ENCODE measurements at places on chromosomes 2 and 18. TPM values are rescaled to one million over a fixed set of nuclear protein-coding genes. Genes with fewer than 3 reads are reported as not detected.

DNA sequence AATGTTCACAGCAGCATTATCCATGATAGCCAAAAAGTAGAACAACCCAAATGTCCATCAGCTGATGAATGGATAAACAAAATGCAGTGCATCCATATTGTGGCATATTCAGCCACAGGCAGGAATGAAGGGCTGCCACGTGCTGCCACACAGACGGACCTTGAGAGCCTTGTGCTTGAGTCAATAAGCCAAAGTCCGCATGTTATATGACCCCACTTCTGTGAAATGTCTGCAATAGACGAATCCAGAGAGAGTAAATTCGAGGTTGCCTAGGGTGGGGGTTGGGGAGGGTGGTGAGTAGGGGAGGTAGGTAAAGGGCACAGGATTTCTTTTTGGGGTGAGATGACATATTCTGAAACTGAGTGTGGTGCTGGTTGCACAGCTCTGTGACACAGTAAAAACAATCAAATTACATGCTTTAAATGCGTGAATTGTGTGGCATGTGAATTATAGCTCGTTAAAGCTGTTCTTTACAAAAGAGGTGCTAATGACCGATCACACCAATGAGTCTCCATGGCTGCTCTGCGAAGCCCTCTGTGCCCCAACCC is 38.9 kb upstream of the LDLRAD4 start:
- no peaks in the 10 kb centered on the region for H3K4me1 ChIP-seq
- H3K36me3 ChIP-seq = no peaks in the 10 kb centered on the region
- DNase-seq = no peak

- no peak overlapping the region for H3K27ac ChIP-seq
- no peaks in the 10 kb centered on the region for H3K36me3 ChIP-seq
- H3K4me1 ChIP-seq = no peaks in the 10 kb centered on the region
- peak; percentile 27 for DNase-seq
- no peak overlapping the region for H3K4me3 ChIP-seq
These were observed 354.6 kb upstream of the SETBP1 start for GRCh38 chr18:44325903-44326635.

- H3K27ac ChIP-seq = no peak within 1 kb of the TSS
- peaks cover 35% of the 10 kb centered on the region for H3K4me1 ChIP-seq
- H3K27me3 ChIP-seq = peaks cover 96% of the 10 kb centered on the region
- H3K4me3 ChIP-seq = peak within 1 kb of the TSS; percentile 4
These were observed at the start of gene RAX for GRCh38 chr18:59272891-59273758. TSS of gene RAX (minus strand) at chr18:59273454. CDS start at chr18:59273206, 248 bp downstream.

- H3K27ac ChIP-seq = no peak overlapping the region
- no peaks in the 10 kb centered on the region for H3K36me3 ChIP-seq
- H3K27me3 ChIP-seq = peaks cover 4% of the 10 kb centered on the region
- no peak overlapping the region for H3K4me3 ChIP-seq
- H3K4me1 ChIP-seq = no peaks in the 10 kb centered on the region
These were observed 1041.4 kb upstream of the FANCL start for GRCh38 chr2:59282374-59283057.

DNA sequence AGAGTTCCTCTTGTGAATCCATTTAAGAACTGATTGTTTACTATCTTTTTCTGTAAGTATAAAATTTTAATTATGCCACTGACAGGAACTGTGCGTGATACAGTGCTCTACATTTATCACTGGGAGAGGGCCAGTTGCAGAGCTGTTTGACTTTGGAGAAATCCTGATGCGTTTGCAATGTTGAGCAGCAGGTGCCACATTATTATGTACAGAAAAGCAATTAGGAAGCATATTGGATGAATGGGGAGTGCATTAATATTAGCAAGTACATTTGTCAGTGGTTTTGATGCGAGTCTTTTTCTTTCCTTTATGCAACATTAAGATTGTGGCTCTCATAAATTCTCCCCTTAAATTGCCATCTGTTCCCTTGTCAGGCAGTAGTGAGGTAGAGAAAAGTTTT is 302.3 kb upstream of the FANCL start:
- no peak overlapping the region for H3K4me3 ChIP-seq
- peaks cover 7% of the 10 kb centered on the region for H3K27me3 ChIP-seq
- H3K27ac ChIP-seq = no peak overlapping the region
- no peaks in the 10 kb centered on the region for H3K4me1 ChIP-seq
- no peaks in the 10 kb centered on the region for H3K36me3 ChIP-seq
- no peak for DNase-seq

GRCh38 chr2:48728295-48728694 is 27.2 kb downstream of the LHCGR start:
- no peak overlapping the region for H3K27ac ChIP-seq
- H3K36me3 ChIP-seq = no peaks in the 10 kb centered on the region
- peaks cover 8% of the 10 kb centered on the region for H3K4me1 ChIP-seq
- DNase-seq = peak; percentile 27
- no peak overlapping the region for H3K4me3 ChIP-seq

DNA sequence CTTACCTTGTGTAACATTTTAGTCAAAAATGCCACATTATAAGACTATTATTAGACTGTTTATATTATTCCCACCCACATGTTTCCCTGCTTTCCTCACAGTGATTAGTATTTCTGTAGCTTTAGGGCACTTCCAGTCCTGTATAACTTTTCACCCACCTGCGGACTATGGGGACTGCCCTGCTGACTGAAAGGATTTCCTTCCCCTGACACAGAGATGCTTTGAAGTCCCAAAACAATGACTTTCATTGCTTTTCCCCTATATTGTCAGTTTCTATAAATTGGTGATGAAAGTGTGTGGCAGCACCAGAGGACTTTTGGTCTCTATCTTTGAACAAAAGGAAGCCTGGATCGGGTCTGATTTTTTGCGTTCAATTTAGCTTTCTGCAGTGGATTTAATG is 59.0 kb upstream of the OTX1 start:
- no peaks in the 10 kb centered on the region for H3K4me1 ChIP-seq
- no peak overlapping the region for H3K27ac ChIP-seq
- H3K4me3 ChIP-seq = no peak overlapping the region
- no peak for DNase-seq
- no peaks in the 10 kb centered on the region for H3K27me3 ChIP-seq

- H3K4me1 ChIP-seq = peaks cover 23% of the 10 kb centered on the region
- H3K4me3 ChIP-seq = no peak overlapping the region
- no peaks in the 10 kb centered on the region for H3K36me3 ChIP-seq
- no peak for DNase-seq
- no peak overlapping the region for H3K27ac ChIP-seq
- no peaks in the 10 kb centered on the region for H3K27me3 ChIP-seq
These were observed 66.8 kb upstream of the STPG4 start for GRCh38 chr2:47221946-47222345.

DNA sequence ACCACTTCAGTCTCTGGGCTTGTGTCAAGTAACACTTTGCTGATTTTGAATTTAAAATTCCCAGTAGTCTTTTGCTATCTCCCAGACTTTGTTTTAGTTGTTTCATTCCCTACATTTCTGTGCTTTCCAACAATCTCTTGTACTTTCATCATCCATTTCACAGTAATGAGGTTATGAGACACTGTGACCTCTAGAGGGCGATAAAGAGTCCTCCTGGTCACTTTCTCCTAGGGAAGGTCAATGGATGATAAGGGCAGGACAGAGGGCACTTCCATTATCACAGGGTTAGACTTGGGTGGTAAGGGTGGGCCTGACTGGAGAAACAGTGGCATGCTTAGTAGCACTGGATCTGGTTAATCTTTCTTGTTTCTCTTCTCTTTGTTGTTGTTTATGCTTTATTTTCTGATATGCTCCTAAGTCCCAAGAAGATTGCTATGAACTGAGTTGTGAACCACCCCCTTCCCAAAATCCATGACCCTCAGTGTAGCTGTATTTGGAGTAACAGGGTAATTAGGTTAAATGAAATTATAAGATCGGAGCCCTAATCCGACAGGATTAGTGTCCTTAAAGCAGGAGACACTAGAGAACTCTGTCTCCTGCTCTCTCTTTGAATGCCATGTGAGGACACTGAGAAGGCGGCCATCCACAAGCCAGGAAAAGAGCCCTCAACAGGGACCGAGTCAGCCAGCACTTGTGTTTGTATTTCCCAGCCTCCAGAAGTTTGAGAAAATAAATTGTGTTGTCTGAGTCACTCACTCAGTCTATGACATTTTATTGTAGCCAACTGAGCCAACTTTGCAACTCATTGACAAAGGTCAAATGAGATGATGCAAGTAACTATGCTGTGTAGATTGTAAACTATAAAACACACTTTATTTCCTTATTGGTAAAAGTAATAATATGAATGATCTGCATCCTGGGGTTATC is 779.2 kb downstream of the CNTNAP5 start:
- no peak overlapping the region for H3K4me3 ChIP-seq
- DNase-seq = no peak
- no peaks in the 10 kb centered on the region for H3K27me3 ChIP-seq
- no peaks in the 10 kb centered on the region for H3K36me3 ChIP-seq
- H3K27ac ChIP-seq = no peak overlapping the region

DNA sequence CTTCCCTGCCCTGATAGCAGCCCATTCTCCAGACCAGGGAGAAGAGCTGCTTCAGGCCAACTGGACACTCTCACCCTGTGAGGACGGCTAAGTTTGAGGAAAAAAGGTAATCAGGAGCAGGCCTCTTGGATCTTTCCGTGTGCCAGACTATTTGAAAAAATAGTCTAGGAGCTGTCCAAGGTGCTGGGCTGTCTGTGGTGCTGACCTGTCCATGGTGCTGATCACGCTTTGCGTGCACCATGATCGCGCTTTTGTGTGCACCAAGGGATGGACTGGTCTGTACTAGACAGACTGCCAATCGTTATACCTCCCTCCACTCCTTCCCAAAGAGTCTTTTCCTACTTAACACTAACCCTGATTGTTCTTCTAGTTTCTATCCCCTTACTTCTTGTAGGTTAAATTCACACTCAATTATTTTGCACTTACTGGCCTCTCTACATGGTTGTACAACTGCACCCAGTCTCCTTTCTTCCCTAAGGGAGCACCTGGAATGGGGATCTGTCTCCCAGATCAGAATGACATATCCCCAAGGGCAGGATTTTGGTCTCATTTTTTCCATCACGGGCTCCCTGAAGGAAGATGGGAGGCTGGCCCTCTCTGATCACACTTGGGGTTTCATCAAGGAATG is 295.4 kb downstream of the CELF4 start:
- no peak overlapping the region for H3K4me3 ChIP-seq
- H3K27me3 ChIP-seq = peaks cover 5% of the 10 kb centered on the region
- no peak overlapping the region for H3K27ac ChIP-seq
- H3K36me3 ChIP-seq = no peaks in the 10 kb centered on the region
- no peaks in the 10 kb centered on the region for H3K4me1 ChIP-seq
- no peak for DNase-seq

DNA sequence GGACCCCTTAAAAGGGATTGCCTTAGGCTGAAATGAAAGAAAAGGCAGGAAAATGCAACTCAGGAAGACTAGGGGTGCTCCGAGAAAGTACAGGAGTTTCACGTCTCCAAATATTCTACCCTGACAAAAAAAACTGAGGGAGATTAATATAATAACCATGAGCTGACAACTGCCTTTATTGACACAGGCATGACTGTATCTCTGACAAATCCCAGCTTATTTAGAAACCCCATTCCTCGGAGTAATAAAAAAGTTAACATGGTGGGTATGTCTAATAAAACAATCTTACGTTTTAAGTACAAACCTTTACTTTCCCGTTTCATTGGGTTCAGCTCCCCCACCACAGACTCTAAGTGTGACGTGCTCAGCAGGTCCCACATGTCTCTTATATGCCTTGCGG is 7.9 kb upstream of the RBFA start:
- H3K4me3 ChIP-seq = no peak overlapping the region
- no peak overlapping the region for H3K27ac ChIP-seq
- H3K36me3 ChIP-seq = no peaks in the 10 kb centered on the region
- H3K4me1 ChIP-seq = no peaks in the 10 kb centered on the region
- no peaks in the 10 kb centered on the region for H3K27me3 ChIP-seq

DNA sequence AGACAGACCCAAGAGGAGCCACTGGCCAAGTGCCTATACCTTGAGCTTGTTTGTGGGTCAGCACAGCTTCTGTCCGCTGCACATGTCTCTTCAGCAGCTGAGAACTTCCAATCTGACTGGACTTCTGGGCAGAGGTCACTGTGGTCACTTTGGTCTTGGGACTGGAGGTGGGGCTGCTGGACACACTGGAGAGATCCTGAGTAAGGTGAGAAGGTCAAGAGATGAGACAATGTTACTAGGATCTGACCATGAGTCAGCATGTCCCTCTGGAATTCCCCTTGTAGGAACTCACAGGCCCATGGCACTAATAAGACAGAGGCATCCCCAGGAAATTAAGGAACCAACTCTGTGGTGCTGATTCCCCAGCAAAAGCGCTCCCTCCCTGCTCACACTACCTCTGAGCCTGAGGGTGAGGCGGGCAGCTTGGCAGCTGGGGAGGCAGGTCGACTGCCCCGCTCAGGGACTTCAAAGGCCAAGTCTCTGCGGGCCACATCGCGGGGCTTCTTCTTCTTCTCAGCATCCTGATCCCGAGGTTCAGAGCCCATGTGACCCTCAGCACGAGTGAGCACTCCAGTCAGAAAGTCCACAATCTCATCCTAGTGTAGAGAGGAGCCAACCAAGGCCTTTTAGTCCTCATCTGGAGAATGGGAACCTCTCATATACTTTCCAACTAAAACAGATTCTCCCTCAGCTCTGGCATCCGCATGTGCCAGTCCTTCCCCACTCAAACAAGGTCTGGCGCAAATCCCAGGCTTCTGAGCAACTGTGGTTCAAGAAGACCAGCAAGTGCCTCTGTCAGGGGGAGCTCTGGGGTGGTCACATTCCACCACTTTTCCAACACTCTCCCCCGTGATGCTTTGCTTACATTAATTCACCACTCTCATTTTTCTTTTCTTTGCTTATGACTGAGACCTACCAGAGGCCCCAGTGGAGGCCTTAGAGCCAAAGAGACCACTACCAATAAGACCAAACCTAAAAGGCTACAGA is 29.4 kb downstream of the KANSL3 start:
- H3K4me1 ChIP-seq = peaks cover 11% of the 10 kb centered on the region
- H3K4me3 ChIP-seq = no peak overlapping the region
- H3K27ac ChIP-seq = peak overlapping the region; percentile 19

DNA sequence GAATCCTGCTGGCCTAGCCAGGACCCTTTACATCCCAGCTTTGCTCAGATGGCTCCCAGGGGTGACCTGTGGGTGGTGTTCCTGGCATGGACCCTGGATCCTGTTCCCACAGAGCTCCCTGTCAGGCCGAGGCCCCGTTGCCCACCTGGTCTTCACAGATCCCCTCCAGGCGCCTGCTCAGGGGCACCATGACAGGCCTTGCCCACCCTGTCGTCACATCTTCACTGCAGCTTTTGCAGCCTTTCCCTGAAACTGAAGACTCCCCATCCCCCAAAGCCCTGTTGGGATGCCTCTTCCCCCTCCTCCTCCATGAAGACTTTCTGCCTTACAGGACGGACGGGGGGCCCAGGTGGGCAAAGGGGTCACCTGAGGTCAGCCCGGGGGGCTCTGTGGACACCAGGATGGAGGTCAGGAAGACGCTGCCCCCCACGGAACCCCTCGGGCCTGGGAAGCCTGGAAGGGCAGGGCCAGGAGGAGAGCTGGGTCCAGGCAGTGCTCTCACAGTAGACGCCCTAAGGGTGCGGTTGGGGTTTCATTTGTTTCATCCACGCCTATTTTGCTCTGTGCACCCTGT is 13.0 kb upstream of the KIF1A start:
- H3K4me1 ChIP-seq = peaks cover 17% of the 10 kb centered on the region
- H3K36me3 ChIP-seq = no peaks in the 10 kb centered on the region
- no peak overlapping the region for H3K4me3 ChIP-seq
- H3K27ac ChIP-seq = no peak overlapping the region

- H3K27me3 ChIP-seq = no peaks in the 10 kb centered on the region
- no peak overlapping the region for H3K27ac ChIP-seq
- no peak overlapping the region for H3K4me3 ChIP-seq
- H3K36me3 ChIP-seq = no peaks in the 10 kb centered on the region
These were observed 121.5 kb upstream of the RASGRP3 start for GRCh38 chr2:33354981-33355380.

GRCh38 chr2:17759805-17760204 is 5.9 kb downstream of the GEN1 start:
- no peak overlapping the region for H3K4me3 ChIP-seq
- H3K36me3 ChIP-seq = peaks cover 4% of the 10 kb centered on the region
- no peak overlapping the region for H3K27ac ChIP-seq
- H3K4me1 ChIP-seq = peaks cover 3% of the 10 kb centered on the region

Gene CCDC102B
- 2.8 TPM for polyA plus RNA-seq

Gene TSHZ1
- 4.8 TPM for polyA plus RNA-seq

Gene AQP12A
- not detected for polyA plus RNA-seq

Gene C2orf66
- polyA plus RNA-seq = not detected
